ENCODE measurements at places on chromosomes 6 and 20.

GRCh38 chr6:104537180-104537579 is 322.5 kb downstream of the HACE1 start:
- no peak for DNase-seq

GRCh38 chr6:99354983-99355382 is 5.5 kb upstream of the FAXC start:
- no peak for DNase-seq

- DNase-seq: no peak
Observed at GRCh38 chr20:19070681-19071445, 141.6 kb upstream of the SLC24A3 start.

DNA sequence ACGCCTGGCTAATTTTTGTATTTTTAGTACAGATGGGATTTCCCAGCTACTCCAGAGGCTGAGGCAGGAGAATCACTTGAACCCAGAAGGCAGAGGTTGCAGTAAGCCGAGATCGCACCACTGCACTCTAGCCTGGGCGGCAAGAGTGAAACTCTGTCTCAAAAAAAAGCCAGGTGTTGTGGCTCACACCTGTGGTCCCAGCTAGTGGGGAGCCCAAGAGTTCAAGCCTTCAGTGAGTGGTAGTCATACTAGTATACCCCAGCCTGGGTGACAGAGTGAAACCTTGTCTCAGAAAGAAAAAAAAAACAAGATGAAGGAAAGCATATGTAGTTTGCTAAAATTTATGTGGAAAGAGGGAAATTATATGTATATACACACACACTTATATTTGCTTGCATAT is 20.0 kb upstream of the POU5F1 start:
- no peak for DNase-seq

GRCh38 chr6:56572788-56573471 is 69.8 kb downstream of the DST start:
- DNase-seq: no peak

GRCh38 chr6:3159805-3160781 is 2.7 kb upstream of the TUBB2A start:
- DNase-seq: peak; percentile 72

GRCh38 chr6:132161283-132161682 is 210.1 kb upstream of the CCN2 start:
- DNase-seq: no peak

- no peak for DNase-seq
Observed at GRCh38 chr6:13638626-13639025, 23.5 kb downstream of the NOL7 start.

DNA sequence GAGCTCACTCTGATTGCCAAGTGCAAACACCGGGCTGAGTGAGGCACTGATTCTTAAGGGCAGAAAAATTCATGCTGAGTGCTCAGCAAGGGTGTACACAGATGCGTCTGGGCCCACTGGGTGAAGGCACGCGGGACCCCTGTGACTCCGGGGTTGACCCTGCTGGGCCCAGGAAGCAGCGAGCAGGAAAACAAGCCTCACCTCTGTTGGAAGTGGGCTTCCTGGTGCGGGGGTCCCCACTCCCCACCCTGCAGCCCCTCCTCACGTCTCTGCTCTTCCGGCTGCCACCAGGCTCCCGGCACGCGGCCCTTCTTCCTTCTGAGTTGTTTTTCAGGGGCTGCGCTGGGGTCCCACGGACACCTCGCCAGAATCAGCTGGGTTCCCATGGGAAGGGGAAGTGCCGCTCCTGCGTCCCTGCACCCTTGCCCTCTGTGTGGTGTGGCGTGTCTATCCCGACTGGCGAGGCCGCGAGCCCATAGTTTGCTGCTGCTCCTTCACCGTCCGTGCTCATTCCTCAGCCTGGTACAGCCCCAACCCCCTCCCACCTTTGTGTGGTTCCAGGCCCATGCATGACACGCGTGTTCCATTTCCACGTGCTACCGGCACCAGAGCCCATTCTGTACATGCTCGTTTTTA is 80.6 kb upstream of the BHLHE23 start:
- DNase-seq: no peak

DNA sequence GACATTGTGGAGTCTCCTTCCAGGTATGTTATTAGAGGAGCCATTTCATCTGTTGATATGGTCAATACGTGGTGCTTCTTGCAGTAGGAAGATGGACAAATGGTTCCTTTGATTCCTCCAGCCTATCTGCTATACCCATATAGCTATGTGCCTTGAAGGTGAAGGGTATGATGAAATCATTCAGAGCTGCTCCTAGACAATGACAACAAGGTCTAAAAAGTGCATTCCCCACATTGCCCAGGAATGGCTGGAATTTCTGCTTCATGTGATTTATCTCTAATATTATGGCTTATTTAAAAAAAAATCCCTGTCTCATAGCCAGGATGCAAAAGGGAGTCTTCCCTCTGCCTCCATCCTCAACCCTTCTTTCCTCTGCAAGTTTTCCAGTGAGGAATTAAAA is 14.1 kb downstream of the DAAM2 start:
- DNase-seq: no peak

DNA sequence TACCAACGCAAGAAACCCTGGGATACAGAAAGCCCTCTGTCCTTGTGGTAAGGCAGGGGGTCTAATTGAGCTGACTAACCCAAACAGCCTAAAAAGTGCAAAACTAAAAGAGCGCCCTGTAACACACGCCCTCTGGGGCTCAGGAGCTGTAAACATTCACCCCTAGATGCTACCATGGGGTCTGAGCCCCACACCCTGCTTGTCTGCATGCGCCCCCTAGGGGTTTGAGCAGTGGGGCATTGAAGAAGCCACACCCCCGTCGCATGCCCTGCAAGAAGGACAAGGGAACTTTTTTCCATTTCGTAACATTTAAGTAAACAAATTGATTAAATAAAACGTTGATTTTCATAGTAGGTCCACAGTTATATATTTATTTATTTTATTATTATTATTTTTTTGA is 616.9 kb upstream of the MAN1A1 start:
- DNase-seq: no peak

DNA sequence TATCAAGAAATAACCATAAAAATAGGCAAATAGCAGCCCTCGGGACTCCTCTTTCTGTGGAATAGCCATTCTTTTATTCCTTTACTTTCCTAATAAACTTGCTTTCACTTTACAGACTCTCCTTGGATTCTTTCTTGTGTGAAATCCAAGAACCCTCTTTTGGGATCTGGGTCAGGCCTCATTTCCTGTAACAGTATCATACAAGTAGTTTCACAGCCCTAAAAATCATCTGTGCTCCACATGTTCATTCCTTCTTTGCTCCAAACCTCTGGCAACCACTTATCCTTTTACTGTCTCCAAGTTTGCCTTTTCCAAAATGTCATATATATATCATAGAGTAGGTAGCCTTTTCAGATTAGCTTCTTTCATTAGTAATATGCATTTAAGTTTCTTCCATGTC is 13.5 kb upstream of the NT5E start:
- no peak for DNase-seq
